ENCODE measurements at places on chromosomes 7 and 10.

DNA sequence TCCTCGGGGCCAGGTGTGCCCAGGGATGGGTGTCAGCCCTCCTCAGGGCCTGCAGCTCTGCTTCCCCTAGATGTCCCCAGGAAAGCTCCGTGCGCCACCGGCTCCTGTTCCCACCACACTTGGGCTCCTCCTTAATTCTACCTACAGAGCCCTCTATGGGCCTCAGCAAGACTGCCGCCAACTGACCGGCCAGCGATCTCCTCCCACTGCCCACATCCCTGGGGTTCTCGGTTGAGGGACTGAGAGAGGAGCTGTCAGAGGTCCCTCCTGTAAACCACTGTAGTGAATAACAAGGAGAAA, 5.3 kb upstream of the LDB3 start:
- DNase-seq, result no peak

- no peak for DNase-seq
Observed at GRCh38 chr10:51079331-51079730, 5.0 kb downstream of the PRKG1 start.

- DNase-seq, result no peak
Observed at GRCh38 chr7:51311166-51311565, 5.4 kb downstream of the COBL start.

DNA sequence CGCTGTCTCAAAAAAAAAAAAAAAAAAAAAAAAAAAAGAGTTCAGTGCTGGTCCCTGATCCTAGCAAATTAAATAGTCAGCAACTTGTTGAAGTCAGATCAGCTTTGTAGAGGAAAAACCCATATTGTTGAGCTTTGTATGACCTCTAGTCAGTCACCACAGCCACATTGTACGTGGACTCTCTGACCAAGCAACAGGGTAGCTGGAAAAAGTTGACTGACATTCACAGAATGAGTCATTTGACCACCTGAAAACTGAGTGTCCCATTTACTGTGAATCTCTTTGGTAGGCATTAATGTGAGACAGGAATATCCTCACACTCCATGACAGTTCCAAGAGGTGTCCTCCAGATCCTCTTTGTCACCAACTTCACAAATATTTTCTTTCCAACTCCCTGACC, 371.1 kb downstream of the LRRTM3 start:
- no peak for DNase-seq

DNA sequence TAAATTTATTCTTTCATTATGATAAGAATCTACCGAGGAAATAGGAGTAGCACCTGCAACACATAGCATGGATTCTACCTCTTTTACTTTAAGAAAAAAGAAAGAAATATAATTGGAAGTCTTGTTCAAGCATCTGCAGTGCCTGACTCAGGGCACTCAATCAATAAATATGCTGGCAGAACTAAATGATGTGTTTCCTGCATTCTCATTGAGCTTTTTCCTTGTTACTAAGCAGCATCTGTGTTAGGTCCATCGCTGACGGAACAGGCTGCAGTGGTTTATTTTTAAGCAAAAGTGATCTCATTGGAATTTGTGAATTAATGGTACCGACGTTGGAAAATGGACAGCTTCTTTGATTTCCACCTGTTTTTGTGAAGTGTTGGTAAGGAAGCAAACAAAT, 417.5 kb downstream of the DPP6 start:
- DNase-seq, result no peak

GRCh38 chr10:69685802-69686585, 55.9 kb downstream of the FAM241B start:
- no peak for DNase-seq

DNA sequence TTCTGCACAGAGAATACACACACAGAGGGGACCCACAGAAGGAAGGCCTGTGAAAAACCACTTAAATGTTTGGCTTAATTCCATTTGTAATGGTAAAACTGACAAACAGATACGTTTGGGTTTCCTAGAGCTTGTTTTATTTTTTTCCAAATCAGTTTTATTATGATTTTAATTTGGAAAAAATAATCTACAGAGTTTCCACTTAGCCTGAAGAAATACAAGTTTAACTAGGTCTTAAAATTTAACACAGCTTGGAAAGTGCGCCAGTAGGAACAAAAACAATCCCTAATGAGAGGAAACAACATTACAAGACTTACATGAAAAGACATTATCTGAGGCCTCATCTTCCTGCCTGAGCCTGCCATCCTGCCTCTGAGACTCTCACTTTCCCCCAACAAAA, 58.5 kb upstream of the CARD11 start:
- DNase-seq, result no peak

GRCh38 chr7:101586078-101586905, 42.8 kb downstream of the MYL10 start:
- DNase-seq, result no peak

- DNase-seq, result no peak
Observed at GRCh38 chr10:130967161-130967560, 344.4 kb downstream of the TCERG1L start.

GRCh38 chr7:118232837-118233236, 8.3 kb downstream of the ANKRD7 start:
- DNase-seq, result no peak

DNA sequence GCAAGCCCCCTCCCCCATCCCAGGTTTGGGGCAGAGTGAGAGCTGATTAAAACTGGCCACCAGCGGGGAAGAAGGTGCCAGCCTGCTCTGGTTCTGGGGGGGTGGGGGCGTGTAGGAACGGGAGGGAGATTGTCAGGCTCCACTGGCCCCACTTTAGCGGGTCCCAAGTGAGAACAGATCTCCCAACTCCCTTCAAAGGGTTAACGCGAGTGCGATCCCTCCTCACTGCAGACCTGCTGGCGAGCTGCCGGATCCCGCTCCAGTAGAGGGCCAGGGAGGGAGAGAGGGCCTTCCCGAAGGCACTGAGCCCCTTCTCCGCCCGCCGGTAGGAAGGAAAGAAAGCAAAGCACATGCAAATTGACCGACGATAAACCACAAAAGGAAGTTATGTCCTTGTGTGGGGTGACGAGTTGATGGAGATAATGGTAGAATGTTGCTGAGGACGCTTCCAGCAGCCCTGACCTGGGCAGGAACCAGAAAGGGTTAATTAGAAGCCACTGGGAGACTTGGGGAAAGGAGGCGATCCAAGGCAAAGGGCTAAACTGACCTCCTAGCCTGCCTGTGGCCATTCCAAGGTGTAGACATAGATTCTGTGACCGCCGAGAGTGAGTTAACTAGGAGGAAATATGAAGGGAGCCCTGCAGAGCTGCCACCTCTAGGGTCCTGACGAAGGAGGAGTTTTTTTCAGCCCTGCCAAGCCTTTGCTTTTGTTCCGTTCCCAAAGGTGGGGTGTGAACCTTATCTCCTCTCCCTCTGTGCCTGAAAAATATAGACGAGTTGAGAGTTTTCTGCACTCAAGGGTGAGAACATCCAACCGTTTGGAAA, 1.5 kb downstream of the NRG3 start:
- no peak for DNase-seq

- DNase-seq, result peak; percentile 22
Observed at GRCh38 chr7:50068850-50069551, 24.0 kb downstream of the ZPBP start.
